ENCODE measurements at places on chromosomes 3 and 15.

GRCh38 chr3:4514916-4515315, 21.8 kb downstream of the ITPR1 start:
- DNase-seq, result no peak

- DNase-seq, result no peak
Observed at GRCh38 chr3:189664311-189664710, 33.1 kb downstream of the TP63 start.

- DNase-seq, result no peak
Observed at GRCh38 chr3:153740109-153740508, 381.1 kb upstream of the ARHGEF26 start.

DNA sequence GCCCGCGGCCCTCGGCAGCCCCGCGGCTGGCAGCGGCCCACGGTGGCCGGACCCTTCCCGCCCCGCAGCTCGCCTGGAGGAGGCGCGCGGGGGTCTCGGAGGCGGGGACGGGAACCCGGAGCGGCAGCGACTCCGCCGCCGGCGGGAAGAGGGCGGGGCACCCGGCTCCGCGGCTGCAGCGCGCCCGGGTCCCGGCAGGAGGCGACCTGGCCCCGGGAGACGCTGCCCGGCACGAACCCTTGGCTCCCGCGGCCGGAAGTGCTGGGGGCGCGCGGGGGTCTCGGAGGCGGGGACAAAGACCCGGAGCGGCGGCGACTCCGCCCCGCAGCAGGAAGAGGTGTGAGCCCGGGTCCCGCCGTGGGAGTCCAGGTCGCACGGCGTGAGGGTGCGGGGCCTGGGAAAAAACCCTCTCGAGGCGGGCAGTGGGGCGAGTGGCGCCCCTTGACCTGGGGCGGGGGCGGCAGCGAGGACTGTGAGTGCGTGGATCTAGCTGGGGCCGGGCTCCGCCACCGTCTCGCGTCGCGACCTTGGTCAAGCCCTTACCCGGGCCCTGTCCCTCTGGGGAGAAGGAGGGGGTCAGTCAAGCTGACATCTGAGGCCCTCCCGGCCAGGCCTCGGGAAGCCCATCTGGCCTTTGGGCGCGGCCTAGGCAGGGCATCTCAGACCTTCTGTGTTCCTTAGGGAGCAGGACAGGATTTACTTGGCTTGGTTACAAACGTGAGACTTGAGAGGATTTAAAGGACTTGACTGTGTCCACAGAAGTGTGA, at the start of gene CIB2:
Gene CIB2 (minus strand): TSS at position 151 of the 767 bp plus-strand sequence. CDS start 230 bp downstream, outside the sequence.
- DNase-seq, result no peak

GRCh38 chr3:125231895-125232294, 19.3 kb upstream of the SLC12A8 start:
- no peak for DNase-seq

DNA sequence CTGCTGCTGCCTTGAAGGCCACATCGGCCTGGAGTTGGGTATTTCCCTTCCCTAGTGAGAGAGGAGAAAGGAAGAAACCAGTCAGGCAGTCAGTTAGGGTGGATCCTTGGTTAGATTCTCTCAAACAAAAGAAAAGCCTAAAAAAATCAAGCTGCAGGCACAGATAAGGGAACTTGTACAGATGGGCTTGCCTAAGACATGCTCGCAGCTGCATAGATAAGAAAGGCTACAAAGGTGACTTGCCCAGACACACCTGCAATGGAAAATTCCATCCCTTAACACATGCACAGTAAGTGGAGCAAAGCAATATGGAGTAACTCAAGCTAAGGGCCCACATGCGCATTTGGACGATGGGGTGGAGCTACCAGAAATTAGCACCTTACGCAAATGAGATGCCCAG, 199.7 kb upstream of the ARPP21 start:
- no peak for DNase-seq

DNA sequence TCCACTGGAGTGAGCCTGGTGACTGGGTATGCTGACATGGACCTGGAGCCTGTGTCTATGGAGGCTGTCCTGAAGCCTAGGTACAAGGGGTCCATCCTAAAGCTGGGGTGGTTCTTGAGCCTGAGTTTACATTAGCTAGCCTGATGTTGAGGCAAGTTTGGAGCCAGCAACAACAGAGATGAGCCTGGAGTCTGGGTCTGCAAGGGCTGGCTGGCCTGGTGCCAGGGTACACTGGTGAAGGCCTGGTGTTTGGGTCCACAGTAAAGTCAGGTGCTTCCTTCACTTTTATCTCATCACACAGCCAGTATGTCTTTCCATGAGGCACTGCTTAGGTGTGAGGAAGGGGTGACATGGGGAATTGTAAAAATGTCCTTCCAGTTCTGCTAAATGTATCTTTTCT, 49.5 kb downstream of the TP63 start:
- no peak for DNase-seq

GRCh38 chr15:51193979-51194378, 99.3 kb upstream of the TNFAIP8L3 start:
- no peak for DNase-seq

DNA sequence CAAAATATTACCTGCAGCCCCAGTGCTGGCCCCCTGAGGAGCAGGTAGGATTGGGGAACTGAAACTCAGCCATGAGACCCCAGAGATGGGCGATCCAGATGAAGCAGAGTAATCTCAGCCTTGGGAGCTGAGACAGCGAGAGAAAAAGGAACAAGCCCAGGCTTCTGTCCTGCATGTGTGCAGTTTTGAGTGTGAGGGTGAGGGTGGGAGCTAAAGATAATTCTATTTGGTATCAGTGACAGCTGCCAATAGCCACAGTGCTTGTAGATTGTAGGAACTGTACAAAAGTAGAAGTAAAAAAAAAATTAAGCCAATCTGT, 5.9 kb downstream of the ATP8B4 start:
- no peak for DNase-seq

DNA sequence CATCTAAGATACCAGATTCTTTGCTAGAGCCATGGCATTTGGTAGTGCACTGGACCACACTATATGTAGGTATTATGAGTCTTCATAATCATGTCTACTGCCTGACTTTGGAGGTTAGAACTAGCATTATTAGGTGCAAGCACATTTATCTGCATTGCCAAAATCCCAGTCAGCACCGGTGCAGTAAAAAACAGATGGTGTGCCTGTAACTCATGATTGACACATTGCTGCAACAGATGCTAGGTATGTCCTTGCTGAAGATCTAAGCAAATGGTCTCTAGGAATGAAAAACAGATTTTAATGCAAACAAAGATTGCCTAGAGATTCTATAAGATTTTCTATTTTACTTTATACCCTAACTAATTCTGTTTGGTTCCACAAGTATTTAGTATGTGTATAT, 47.7 kb downstream of the MYO5A start:
- DNase-seq, result no peak

GRCh38 chr3:158434412-158435038, 136.5 kb upstream of the MLF1 start:
- peak; percentile 40 for DNase-seq

DNA sequence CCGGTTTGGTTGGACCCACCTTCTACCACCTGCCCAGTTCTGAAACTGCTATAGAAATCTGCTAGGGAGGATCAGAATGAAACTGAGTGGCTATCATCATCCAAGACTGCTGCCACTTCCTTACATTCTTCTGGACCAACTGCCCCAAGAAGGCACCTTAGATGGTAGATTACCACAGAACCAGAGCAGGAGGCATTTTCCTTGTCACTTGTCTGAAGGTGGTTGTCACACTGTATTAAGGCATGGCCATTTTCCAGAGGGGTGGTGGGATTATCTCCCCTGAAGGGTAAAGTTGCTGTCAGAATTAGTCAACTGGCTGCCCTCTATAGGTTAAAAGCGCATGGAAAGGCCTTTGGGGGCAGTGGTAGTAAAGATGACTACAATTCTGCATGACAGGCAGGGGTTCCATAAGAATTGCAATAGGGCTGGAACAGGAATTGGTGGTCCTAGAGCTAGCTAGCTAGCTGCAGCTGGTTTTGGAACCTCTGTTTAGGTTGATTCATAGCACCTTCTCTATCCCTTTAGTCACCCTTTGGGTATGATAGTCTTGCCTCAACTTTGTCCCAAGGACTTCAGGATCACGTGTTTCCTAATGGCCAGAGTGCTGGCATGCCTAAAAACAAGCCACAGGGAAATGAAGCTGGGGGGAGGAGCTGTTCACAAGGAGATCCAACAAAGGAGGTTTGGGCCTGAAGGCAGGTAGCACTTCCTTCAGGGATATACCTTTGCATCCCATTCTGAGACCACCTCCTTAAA, 4.8 kb upstream of the CSPG5 start:
- DNase-seq, result no peak

DNA sequence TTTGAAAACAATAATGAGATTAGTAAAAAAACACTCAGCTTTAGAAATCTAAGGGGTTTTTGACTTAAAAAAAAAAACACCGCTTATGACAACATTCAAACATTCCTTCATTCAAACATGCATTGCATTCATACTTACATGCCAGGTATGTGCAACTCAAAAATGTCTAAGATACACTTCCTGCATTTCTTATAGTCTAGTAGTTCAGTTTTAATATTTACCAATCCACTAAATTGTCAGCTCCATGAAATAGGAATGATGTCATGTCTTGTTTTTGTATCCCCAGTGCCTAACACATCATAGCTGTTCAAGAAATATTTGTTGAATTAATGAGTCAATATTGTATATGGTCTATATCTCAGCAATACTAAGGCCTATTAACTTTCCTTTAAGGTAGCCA, 51.7 kb downstream of the EIF4E3 start:
- no peak for DNase-seq

DNA sequence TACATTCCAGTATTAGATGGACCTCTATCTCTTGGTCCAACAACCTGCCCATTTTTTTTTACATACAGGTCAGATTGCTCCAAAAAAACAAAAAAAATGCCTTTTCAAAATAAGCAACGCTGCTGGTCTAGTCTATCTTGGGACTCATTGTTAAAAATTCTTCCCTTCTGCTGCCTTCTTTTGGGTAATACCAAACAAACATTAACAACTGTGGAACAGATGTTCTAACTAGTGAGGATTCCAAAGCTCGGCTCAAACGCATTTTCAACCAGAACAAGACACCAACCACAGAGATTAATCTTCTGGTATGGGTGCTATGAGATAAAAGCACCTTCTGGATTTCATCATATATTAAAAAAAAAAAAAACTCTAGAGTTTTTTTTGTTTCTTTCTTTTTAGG, 24.7 kb downstream of the ARHGAP31 start:
- no peak for DNase-seq

- DNase-seq, result no peak
Observed at GRCh38 chr3:9036404-9037131, 73.3 kb upstream of the RAD18 start.

DNA sequence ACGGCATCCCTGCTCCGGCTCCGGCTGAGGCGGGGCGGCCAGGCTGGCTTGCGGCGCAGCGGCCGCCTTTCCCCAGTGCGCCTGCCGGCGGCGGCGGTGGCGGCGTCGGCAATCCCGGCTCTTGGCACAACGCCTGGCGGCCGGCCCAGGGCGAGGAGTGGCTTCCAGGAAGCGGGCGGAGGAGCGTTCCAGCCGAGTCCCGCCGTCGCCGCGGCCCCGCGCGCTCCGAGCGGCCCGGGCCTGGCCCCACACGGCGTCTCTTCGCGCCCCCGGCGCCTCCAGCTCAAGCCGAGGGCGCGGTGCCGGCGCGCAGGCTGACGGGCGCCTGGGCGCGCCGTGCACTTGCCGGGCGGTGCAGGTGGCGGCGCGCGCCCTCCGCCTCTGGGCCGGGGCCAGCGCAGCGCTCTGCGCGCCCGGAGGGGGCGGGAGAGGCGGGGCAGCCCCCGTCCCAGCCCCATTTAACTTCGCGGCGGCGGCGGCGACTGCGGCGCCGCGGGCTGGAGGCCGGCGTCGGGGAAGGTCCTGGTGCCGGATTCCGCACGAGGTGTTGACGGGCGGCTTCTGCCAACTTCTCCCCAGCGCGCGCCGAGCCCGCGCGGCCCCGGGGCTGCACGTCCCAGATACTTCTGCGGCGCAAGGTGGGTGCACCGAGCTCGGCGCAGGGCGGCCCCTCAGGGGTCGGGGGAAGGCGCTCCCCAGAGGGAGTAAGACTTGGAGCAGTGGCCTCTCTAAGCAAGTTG, at the start of gene ADAMTSL3:
Gene ADAMTSL3 (plus strand): TSS at position 485 of the 740 bp plus-strand sequence. CDS start 1,639 bp downstream, outside the sequence.
- no peak for DNase-seq
